ENCODE measurements at places on chromosomes 11 and 22.

DNA sequence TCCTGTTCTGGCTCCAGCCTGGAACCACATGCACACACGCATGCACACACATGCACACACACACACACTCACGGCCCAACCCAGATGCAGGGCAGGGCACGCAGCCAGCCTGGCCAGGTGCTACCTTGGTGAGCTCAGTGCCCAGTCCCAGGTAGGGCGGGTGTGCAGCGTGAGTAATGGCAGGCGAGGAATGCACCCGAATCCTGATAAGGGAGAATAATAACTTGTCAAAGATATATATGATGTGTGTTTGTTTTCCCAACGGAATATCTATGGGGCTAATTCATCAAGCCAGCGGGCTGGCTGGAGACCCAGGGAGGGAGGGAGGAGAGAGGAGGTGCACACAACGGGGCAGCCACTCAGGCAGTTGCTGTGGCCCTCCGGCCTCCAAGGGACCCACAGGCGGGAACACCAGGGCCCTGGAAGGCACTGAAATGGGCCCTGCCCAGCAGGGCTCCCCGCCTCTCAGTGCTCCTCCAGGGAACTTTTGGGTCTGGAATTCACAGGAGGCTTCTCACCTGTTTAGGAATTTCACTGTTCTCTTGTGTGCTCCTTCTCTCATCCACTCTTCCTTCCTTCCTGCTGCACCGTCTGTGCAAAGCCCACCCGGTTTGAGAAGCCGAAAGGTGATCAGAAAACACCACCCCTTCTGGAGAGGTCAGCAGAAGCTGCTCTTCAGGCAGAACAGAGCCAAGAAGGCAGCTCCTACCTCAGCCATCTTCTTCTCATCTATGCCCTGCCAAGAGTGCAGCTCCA, 79.0 kb downstream of the BUD13 start:
- no peak for DNase-seq

DNA sequence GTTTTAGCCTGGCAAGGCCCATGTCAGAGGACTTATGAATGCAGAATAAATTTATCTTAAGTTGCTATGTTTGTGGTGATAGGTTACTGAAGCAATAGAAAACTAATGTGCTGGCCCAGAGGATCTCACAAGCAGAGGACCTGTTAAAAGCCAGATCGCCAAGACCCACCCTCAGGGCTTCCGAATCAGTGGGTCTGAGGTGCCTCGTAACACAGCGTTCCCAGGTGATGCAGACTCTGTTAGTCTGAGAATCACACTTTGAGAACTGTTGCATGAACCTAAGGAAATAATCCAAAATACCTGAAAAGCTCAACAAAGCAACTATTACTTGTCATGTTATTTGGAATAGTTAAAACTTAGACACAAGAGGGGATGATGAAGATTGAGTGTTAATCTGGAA, 6.7 kb upstream of the SCARF2 start:
- DNase-seq: no peak

DNA sequence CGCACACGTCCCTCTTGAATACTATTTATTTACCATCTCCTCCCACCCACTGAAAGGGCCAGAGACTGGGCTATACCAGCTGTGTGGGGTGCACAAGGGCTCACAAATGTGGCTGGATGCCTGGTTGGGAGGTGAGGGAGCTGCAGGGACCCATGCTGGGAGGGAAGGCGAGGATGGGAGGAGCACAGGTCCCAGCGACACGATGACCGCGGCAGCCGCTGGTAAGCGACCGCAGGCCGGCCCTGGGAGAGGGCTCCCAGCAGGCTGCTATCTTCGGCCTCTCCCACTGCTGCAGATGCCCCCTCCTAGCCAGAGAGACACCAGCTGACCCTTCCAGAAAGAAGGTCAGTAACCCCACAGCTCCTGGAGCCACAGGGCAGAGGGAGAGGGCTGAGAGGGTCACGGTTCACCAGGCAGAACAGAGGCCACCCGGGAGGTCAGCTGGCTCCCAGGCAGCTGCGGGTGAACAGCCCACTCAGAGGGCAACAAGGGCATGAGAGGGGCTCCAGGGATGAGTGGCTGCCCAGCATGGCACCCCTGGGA, 163.9 kb downstream of the CRYBB2 start:
- DNase-seq: no peak

GRCh38 chr11:26551186-26551801, 20.8 kb downstream of the MUC15 start:
- DNase-seq: no peak

- DNase-seq: no peak
Observed at GRCh38 chr22:44634426-44635321, 67.3 kb upstream of the PRR5 start.

DNA sequence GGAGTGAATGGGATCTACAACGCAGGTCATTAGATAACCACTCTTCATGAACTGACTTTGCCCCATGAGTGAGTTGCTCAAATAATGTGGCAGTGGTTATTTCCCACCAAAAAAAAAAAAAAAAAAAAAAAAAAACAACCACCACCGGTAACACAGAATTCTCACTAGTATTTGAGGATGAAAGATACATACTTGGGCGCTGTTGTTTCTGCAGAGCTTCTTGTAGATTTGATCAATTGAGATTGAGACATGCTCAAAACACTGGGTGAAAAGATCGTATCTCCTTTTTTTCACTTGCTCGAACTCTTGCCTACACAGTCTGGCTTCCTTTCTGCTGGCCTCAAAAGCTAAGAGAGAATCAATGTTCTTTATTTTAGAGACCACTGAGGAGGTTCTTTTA, 44.1 kb downstream of the FAM118A start:
- no peak for DNase-seq

- no peak for DNase-seq
Observed at GRCh38 chr22:32565002-32565339, 90.4 kb downstream of the FBXO7 start.

DNA sequence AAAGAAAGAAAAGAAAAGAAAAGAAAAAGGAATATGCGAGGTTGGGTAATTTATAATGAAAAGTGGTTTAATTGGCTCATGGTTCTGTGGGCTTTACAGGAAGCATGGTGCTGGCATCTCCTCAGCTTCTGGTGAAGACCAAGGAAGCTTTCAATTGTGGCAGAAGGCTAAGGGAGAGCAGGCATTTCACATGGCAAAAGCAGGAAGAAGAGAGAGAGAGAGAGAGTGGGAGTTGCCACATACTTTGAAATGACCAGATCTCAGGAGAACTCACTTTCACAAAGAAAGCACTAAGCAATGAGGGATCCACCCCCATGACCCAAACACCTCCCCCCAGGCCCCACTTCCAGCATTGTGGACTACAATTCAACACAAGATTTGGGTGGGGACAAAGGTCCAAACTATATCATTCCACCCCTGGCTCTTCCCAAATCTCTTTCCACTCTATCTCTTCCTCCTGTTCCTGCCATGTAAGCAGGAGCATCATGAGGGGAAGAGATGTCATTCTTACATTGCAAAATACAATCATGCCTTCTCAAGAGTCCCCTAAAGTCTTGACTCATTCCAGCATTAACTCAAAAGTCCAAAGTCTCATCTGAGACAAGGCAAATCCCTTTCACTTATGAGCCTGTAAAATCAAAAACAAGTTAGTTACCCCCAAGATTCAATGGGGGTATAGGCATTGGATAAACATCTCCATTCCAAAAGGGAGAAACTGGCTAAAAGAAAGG, 38.9 kb downstream of the LINC01488 start:
- no peak for DNase-seq

DNA sequence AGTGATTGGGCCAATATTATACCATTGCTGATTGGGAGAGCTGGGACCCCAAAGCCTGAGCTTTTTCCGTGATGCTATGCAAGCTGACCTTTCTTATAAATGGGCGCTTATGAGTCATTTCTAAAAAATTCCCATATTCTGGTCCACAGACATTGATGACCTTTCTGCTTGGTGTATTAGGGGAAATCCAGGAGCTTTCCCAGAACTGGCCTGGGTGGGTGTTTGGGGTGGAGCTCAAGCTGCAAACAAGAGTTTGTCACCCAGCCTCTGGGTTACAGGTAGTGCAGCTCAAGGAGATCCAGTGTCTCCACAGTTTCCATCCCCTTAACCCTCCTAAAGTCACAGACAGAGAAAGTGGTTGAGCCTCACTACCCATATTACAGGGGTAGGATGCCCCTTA, 67.7 kb downstream of the CCDC81 start:
- DNase-seq: no peak

DNA sequence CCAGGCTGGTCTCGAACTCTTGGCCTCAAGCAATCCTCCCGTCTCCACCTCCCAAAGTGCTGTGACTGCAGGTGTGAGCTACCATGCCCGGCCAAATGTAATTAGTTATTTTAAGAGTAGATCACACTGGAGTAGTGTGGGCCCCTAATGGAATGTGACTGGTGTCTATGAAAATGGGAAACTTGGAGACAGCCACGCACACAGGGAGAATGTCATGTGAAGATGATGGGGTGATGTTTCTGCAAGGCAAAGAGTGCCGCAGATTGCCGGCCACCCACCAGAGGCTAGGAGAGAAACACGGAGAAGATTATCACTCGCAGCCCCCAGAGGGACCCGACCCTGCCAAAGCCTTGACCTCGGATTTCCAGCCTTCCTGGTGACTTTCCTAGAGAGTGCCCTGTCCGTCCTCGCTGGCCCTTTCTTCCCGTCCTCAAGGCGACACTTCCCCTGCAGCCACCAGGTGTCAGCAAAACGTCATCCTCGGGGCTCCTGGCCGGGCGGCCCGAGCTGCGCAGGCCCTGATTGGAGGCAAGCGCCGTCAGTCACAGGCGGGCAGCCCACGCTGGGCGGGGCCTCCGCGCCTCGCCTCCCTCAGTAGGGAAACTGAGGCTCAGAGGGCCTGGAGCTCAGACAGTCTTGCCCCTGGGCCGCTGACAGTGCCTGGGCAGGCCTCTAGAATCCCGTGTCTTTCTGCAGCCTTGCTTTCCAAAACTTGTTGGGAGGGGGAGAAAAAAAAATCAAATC, 16.3 kb downstream of the CRYBB2 start:
- peak; percentile 55 for DNase-seq

DNA sequence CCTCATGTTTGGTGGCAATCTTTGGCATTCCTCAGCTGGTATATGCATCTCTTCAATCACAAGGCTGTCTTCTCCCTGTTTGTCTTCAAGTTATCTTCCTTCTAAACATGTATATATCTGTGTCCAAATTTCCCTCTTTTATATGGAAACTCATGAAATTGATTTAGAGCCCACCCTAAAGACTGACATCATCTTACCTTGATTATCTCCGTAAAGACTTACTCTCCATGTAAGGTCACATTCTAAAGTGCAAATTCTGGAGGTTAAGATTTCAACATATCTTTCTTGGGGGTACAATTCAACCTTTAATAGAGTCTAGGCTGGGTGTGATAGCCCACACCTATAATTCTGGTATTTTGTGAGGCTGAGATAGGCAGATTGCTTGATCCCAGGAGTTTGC, 215.8 kb upstream of the LRRC4C start:
- no peak for DNase-seq

- DNase-seq: no peak
Observed at GRCh38 chr11:60902625-60903024, 3.8 kb downstream of the PRPF19 start.

DNA sequence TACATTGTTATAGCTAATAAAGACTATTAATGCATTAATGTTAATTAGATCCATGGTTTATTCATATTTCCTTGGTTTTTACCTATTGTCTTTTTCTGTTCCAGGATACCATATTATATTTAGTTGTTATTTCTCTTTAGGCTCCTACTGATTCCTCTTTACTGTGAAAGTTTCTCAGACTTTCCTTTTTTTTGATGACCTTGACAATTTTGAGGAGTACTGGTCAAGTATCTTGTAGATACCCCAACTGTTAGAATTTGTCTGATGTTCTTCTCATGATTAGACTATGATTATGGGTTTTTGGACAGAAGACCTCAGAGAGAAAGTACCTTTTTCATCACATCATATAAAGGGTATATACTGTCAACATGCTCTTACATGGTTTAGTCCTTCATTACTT, 26.6 kb downstream of the EMSY start:
- no peak for DNase-seq

DNA sequence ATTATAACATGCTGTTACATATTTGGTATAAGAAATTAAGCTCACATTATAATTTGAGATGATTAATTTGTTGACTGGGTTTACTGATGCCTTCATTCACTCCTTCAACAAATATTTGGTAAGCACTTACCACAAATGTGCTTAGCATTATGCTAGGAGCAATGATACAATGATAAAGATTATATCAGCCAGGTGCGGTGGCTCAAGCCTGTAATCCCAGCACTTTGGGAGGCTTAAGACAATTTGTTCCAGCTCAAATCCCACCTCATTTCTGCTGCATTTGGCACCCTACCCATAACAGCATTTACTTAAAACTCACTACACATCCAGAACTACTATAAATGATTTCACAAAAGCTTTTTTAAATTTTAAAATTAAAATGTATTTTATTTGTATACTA, 1263.6 kb upstream of the RAG2 start:
- no peak for DNase-seq

DNA sequence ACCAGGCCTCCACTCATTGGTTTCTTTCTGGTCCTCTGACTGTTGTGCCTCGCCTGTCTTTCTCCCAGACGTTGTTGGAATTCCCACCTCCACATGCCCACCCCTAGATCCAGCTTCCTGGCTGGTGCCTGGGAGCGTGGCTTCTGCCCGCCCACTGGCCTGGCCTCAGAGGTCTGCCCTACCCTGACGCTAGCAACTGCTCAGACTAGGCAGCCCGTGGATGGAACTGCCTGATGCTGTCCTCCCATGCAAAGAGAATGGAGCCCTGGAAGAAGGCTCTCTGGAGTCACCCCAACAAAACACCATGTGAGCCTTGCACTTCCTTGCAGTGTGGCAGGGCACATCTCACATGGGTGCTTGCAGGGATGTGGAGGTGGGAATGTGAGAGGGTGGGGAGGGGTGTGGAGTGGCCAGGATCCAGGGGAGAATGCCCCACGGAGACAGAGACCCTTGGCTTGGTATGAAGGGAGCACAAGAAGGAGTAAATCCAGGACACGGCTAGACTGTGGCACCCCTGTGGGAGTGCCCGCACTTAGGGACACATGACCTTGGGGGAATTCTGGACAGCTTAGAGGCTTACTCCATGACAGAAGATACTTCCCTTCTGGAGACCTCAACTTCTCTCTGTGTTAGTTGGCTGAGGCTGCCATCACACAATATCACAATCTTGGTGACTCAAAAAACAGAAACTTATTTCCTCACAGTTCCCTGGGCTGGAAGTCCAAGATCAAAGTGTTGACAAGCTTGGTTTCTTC, 22.5 kb upstream of the ADA2 start:
- DNase-seq: no peak

DNA sequence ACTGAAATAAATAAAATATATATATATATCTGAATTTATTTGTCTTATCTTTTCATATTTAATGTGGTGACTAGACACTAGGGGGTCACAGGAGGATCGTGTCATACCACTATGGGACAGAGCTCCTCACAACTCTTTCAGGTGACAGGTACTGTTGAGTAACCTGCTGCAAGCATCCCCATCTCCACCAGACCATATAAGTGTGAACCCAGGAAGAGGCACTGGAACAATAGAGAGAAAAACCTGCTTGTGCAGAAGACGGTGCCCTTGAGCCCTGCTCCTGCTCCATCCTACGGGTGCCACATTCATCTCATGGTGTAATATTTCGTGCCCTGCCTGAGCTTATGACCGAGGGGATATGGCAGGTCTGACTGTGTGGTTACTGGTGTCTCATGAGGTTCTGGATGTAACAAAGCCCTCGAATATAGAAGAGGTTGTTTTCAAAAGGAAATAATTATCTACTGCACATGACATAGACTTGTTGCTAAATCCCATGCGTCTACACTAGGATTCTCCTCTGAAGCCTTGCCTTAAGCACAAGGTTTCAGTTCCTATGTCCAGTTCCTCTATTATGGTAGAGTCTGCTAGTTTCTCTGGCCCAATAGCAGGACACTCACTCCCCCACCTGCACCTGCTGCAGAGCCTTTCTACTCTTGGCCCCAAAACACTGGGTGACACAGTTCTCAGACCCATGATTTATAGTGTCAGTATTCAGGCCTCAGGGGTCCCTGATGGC, 70.4 kb downstream of the GGTLC2 start:
- DNase-seq: no peak
